ENCODE measurements at places on chromosomes 16 and 17. TPM values are rescaled to one million over a fixed set of nuclear protein-coding genes. Genes with fewer than 3 reads are reported as not detected.

RASD1 gene
- polyA plus RNA-seq, result 0.12 TPM

ZG16 gene
- not detected for polyA plus RNA-seq

KRTAP17-1 gene
- polyA plus RNA-seq, result not detected

ZNF688 gene
- 50.0 TPM for polyA plus RNA-seq

KRT12 gene
- polyA plus RNA-seq, result not detected

STAC2 gene
- not detected for polyA plus RNA-seq

USP43 gene
- not detected for polyA plus RNA-seq

KIF2B gene
- polyA plus RNA-seq, result not detected

PRAC2 gene
- not detected for polyA plus RNA-seq

DNAI2 gene
- polyA plus RNA-seq, result 0.23 TPM

TXNL4B gene
- 17.8 TPM for polyA plus RNA-seq

CDK5R1 gene
- polyA plus RNA-seq, result 3.5 TPM

KRTAP4-5 gene
- polyA plus RNA-seq, result not detected

G6PC1 gene
- polyA plus RNA-seq, result not detected

RAB11FIP4 gene
- 23.2 TPM for polyA plus RNA-seq

GAS2L2 gene
- polyA plus RNA-seq, result not detected
